ENCODE measurements at places on chromosomes 7 and 10.

DNA sequence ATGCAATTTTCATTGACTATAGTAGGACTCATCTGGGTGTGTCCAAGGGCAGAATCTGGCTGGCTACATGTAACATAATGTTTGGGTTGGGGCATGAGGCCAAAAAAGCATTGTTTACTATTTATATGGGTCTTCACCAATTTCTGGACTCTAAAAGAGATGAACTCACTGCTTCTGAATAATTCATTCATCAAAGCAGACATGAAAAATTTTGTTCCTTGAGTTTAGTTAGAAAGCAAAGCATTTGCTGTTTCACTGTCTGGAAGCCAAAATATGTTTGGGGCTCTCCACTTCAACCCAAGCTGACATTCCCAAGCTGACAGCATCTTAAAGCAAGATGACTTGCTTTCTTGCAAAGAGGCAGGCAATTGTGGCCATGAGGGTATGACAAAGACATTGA, 670.6 kb downstream of the SUGCT start:
- no peak for DNase-seq

GRCh38 chr7:24476227-24476626, 97.0 kb upstream of the PALS2 start:
- no peak for DNase-seq

- DNase-seq: no peak
These were observed 107.7 kb upstream of the ZNF32 start for GRCh38 chr10:43756341-43756740.

DNA sequence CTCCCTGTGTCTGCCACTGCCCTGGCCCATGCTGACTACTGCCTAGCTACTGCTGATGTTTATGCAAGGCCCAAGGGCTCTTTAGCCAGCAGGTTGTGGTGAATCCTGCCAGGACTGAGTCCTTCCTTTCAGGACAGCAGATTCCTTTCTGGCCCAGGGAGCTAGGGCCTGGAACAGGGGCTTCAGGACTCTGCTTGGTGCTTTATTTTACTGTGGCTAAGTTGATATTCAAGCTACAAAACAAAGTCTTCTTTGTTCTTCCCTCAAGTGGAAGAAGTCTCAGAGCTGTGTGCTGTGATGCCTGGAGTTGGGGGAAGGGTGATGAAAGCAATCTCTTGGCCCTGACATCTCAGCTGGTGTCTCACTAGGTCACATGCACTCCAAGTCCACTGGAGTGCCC, 66.2 kb upstream of the NME8 start:
- DNase-seq: no peak

DNA sequence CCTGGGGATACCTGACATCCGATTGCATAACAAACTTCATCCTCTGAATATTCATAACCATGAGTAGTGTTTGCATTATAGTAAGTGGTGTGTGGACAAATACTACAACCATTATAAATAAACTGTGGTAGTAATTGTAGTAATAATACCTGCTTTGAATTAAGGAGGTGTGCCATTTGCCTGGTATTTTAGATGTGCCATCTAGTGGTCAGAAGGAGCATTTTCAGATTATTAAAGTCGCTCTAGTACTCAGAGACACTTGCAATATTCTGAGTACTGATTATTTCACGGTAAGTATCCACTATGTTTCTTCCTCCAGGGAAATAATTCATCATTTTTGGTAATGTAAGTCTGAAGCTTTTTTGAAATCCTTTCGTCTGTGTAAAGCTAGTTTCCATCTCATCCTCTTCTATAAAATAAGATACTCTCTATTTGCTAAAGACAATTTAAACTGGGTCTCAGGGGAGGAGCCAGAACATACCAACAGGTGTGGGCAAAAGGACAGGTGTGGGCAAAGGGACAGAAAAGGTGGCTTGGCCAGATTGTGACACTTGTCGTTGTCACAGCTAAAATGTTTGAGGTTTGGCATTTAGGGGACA, 115.3 kb upstream of the WDR11 start:
- DNase-seq: no peak

- DNase-seq: no peak
These were observed 471.7 kb downstream of the AUTS2 start for GRCh38 chr7:70069977-70070376.

Measured in liver (tissue), 10 donors.